Hippocampal formation (tissue), 2 donors: ENCODE measurements at places on chromosomes 6 and 20.

DNA sequence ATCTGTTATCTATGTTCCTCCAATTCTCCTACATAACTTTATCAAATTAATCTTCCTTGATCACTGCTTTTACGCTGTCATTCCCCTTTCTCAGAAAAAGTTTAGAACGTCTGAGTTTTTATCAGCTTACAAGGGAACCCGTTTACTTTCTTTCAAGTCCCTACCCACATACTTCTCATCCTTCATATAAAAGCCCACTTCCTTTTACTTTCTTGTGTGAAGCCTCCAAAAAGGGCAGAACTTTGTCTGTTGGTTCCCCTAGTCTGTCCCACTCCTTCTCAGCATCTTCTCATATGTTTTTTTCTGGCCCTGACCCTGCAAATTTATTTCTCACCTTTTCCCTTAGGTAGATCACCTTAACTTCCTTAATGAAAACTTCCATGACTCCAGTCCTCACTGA, 106.1 kb downstream of the TFAP2B start:
- DNase-seq: no peak

- DNase-seq: no peak
These were observed 139.1 kb downstream of the KIF16B start for GRCh38 chr20:16434062-16434664.

- DNase-seq: no peak
These were observed 9.4 kb downstream of the SERPINB6 start for GRCh38 chr6:2962004-2962403.

GRCh38 chr20:41696428-41696827, 78.3 kb upstream of the CHD6 start:
- DNase-seq: no peak

DNA sequence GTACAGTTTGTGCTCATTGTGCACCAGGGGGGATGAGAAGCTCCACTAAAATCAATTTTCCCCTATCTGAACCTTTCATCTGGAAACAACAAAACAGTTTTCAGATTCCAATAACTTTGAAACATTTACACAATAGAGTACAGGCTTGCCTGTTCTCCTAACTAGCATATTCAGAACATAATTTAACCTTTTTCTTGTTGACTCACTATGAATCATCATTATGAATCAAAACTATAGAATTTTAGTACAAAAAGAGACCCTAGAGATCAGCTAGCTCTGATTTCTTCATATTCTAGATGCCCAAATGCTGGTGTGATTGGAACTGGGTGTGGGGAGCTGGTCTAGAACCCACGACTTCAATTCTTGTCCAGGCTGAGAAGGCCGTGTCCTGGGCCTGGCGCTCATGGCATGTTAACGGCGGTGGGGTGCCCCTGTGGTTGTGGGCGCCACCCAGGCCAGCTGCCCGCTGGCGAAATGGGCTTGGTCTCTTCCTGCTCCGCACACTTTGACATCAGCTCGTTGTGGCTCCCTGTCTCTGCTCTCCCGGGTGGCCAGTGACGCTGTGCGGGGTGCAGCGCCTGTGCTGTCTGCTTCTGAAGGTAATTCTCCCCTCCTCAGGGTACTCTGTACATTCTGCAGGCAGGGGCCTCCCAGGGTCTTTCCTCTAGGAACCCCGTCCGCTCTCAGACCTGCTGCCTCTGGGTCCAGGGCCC, 29.9 kb upstream of the AGPAT4 start:
- no peak for DNase-seq

- no peak for DNase-seq
These were observed 88.9 kb upstream of the FOXP4 start for GRCh38 chr6:41457303-41457670.

- DNase-seq: no peak
These were observed 65.0 kb upstream of the XRN2 start for GRCh38 chr20:21237956-21238799.

- DNase-seq: no peak
These were observed 21.9 kb downstream of the SLC17A5 start for GRCh38 chr6:73631849-73632248.

DNA sequence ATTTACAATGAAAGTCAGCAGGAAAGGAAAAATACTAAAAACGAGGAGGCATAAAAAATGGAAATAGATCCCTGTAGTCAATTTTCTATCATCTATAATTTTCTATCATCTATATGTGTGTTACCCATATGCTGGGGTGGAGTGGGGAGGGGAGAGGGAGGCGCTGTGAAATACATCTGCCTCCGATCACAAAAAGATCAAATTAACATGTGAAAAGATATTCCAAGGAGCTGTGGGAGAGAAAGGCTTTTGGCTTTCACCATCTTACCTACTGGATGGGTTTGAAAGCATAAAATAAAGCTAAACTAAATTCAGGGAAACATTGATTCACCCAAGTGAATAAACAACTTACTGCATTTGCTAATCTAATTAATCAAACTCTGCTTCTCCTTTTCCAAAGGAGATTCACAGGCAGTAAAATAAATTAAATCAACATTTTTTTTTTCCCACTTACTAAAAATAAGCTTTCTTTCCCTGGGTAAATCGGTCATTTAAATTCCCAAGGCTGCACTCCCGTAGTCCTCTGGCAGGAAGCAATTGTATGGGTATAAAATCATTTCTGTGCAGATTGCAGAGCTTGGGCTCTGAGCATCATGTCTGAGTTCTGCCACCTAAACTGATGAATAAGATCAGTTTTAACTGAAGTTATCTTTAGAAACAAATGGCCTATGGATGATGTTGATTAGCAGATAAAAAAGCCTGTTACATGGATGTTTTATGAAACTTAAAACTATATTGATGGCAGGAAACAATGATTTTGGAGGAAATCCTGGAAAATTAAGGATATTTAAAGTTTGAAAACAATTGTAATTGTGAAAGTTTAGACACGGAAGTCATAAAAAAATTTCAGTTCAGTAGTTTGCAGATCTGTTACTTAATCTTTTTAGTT, 147.9 kb downstream of the SOX4 start:
- DNase-seq: no peak

DNA sequence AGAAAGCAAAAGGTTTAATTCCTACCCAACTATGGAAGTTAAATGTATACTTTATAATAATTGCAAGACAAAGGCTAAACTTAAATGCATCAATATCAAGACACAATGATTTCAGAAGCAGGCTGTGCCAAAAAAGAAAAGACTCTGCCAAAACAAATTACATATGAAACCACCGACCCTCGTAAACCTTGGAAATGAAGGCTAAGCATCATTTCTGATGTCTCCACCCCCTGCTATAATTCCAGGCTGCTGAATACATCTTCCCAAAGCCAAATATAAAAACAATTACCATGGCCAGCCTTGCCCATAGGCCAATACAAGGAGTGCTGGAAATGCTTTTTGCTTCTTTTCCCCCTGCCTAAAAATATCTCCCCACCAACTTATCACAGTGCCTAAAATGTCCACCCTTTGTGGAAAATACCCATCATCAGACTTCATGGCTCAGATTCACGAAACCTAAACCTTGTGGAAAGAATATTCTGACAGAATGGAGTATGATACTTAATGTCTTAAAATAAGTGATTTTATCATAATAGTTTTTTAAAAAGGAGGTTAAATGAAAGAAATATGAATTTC, 37.4 kb downstream of the RCAN2 start:
- DNase-seq: no peak

DNA sequence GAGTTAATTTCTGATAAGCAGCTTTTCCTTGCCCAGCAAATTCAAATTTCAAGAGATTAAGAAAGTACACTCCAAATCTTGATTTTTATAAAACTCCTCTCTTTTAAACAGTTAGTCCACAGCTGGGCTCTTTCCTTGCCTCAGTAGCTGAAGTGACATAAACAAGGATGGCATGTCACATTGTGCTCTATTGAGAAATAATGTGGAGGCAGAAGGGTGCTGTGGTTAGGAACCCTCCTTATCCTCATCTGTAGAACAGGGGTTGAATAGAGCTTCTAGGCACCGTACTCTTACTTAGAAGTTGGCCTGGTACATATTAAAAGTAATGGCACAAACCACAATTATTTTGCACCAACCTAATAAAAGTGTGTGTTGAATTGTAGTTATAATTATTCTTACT, 70.3 kb downstream of the RSPO3 start:
- no peak for DNase-seq

DNA sequence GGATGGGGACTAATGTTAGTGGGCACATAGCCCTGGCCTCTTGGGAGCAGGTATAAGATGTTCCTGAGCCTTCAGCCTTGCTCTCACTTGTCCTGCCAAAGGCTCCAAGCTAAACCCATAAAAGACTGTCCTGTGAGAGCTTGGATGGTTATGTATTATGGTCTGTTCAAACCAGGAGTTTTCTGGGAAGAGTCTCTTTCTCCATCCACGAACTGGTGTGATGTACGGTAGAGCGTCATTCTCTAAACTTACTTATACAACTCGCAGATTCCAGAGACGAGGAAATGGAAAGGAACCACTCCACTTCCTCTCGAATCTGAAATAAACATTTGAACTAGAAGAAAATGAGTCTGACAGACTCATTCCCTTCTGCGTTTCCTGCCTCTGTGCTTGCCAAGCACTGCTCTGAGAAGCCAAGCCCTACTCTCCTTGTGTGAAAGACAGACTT, 5.3 kb downstream of the SOBP start:
- DNase-seq: peak; percentile 48

GRCh38 chr20:9507544-9508239, 6.7 kb upstream of the LAMP5 start:
- no peak for DNase-seq

GRCh38 chr6:135861189-135861588, 9.7 kb downstream of the PDE7B start:
- DNase-seq: no peak

GRCh38 chr6:125212377-125212776, 58.8 kb downstream of the TPD52L1 start:
- DNase-seq: no peak

- DNase-seq: no peak
These were observed 1.4 kb upstream of the INSM1 start for GRCh38 chr20:20366551-20366875.

DNA sequence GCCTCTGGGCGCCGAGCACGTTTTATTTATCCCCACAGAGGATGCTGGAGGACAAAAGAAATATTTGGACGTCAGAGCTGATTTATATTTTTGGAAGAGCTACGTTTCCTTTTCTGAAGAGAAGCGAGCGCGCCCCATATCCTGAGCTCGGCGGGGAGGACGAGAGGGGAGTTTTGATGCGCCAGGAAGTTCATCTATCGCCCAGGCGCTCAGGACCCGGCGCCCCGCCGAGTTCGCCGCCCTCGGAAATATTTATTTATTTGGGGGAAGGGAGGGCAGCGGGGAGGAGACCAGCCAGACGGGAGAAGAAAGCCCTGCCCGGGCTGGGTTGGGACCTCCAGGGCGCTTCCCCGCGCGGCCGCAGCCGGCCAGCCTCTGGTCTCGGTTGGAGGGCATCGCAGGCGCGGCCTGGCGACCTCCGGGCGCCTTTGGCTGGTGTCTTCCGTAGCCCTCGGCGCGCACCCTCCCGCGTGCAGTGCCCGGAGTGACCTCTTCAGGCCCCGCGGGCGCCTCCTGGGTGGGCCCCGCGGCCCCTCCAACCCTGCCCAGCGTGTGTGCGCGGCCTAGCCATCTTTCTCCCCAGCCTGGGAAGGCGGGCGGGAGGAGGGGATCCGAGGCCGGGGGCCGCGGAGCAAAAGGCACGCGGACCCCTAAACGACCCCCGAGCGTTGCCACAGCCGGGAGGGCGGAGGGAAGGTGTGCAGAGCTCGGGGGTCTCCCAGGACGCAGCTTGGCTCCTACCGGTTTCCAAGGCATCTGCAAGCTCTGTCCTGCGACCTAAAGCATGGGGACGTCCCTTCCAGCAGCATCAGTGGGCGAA, 5.4 kb upstream of the FOXF2 start:
- DNase-seq: no peak

GRCh38 chr20:4569865-4570264, 151.8 kb upstream of the PRND start:
- DNase-seq: no peak

DNA sequence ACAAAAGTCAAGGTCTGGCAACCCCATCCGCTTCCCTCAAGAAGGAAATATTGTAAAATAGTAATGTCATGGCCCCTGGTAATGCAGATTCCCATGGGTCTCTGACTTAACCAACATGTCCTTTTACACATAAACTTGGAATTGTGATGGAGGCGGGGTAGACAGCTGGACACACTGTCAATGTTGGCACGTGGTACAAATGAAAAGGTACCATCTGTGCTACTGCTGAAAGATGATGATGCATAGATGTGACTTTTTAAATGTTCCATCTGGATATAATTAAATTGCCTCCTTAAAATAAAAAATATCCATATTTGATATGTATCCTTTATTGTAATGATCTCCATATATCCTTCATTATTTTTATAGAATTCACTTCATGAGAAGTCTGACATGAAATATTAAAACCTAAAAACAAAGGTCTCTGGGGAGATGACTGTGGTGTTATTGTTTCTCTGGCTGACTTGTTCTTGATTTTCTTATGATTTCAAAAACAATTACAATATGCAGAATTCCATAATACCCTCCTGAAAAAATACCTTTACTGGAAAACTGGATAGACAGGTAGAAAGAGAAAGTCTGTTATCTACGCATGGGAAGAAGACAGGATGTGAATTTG, 104.5 kb downstream of the MKKS start:
- no peak for DNase-seq
